ENCODE measurements at places on chromosomes 5 and 9.

DNA sequence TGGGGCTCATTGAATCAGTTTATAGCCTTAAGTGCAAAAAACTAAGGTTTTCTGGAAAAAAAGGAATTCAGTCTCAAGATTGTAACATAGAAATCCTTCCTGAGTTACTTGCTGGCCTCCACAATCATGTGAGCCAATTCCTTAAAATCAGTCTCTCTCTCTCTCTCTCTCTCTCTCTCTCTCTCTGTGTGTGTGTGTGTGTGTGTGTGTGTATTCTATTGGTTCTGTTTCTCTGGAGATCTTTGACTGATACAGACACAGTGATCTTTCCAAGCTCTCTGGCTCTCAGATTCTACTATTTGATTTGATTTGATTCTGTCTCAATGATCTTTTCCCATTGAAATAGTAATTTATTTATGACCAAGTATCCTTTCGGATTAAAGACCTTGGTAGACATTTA, 74.6 kb downstream of the CFAP95 start:
- no peak for DNase-seq

- peak; percentile 23 for DNase-seq
These were observed 55.3 kb upstream of the IL17B start for GRCh38 chr5:149434162-149435014.

- no peak for DNase-seq
These were observed 434.7 kb downstream of the DTWD2 start for GRCh38 chr5:118553662-118554061.

- DNase-seq = no peak
These were observed 118.7 kb upstream of the ATP10B start for GRCh38 chr5:160970605-160971191.

GRCh38 chr5:168477060-168477459, 9.2 kb upstream of the RARS1 start:
- no peak for DNase-seq

DNA sequence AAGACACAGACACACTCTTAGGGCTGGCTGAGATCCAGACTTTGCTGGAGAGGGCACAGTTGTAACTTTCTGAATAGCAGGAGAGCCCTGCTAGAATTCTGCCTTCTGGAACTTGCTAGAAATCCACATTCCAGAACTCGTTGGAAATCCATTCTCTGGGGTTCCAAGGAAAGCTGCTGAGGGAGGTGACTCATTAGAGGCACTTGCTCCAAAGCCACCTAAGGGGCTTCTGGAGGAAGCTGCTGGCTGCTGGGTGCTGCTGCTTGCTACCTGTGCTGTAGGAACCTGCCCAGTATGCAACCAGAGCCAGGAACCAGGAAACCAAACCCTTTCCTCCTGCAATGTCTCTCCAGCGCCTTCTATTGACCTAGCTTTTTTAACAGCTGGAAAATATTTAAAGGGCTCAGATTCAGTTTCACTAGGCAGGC, 4.1 kb upstream of the TLE4 start:
- DNase-seq = no peak
